ENCODE measurements at places on chromosomes 3 and 15.

GRCh38 chr3:58711871-58712270, 45.3 kb upstream of the FAM3D start:
- DNase-seq, result no peak

GRCh38 chr3:186097663-186098451, 11.0 kb downstream of the ETV5 start:
- DNase-seq, result no peak

DNA sequence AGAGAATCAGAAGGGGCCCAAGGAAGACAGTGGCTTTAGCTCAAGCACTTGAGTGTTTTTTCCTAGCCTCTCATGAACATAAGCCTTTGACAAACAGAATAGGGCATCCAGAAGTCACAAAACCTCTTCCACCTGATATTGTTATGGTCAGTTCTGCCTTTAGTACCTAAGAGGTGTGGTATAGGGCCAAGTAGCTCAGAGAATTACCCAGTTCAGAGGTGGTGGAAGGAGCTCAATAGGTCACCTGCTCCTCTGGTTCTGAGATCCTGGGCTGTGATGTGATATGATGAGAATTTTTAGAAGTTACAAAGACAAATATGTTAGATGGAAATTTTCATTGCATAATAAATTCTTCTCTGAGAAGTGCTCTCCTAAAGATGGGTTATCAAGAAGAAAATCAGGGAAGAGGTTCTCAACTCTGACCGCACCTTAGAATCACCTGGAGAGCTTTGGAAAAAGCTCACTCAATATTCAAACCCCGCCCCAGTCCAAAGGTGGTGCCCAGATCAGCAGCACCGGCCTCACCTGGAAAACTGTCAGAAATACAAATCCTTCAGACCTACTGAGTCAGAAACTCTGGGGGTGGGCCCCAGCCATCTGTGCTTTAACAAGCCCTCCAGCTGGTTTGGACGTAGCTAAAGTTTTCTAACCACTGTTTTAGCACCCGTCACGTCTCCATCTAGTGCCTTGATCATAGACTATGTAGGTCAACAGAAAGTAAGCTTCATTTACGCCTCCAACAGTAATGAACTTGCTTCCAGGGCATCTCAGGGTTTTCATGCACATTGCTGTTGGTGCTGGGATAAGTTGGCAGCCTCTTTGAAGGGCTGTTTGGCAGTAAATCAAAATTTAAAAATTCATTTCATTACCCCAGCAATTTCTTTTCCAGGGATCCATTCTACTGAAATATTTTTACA, 101.3 kb downstream of the MYH15 start:
- DNase-seq, result no peak

GRCh38 chr3:141442914-141443313, 43.9 kb upstream of the RASA2 start:
- no peak for DNase-seq

DNA sequence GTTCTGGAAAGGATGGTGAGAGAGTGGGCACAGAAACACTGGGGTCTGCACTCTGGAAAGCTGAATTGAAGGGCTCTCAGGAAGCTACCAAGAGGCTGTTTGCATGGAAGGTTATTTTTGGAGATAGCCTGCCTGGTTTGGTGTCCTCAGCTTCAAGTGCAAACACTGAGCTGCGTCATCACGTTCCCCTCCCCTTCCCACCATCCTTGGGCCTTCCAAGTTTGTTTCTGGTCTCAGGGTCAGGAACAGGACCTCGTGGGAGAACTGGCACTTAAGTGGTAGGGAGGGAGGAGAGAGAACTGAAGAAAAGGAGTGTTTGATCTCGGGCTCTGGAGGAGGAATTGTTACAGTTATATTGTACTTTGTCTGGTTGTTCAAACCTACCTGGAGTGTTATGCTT, 10.6 kb downstream of the ST6GAL1 start:
- no peak for DNase-seq

GRCh38 chr3:54533856-54534255, 394.0 kb downstream of the LRTM1 start:
- DNase-seq, result no peak

DNA sequence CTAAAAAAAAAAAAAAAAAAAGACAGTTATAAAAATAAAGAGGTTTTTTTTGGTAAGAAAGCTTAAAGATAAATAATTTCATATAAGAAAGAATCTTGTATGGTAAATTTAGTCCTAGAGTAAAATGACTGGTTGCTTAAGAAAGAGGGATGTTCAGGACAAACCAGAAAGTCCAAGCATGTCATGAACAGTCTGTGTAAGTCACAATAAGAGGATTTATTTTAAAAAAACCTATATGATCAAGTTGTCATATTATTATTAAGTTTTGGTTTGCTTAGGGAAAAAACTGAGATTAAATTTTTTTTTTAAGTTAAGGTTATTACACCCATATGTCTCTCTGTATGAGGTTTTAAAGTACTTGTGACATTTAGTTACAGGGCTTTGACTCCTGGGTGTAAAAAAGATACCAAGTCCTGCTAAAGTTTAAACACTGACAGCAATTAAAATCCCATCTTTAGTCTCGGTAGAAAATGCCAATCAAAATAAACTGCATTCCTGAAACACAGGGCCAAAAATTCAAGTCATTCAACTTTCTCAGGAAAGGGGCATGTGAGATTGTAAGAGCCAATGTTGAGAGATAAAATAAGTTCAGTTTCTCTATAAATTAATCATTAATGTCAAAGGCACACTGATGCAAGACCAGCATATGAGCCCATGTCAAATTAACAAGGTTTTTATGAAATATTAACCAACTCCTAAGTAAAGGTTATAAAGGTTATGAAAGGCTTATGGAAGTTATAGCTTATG, 8.5 kb upstream of the BDH1 start:
- DNase-seq, result no peak

DNA sequence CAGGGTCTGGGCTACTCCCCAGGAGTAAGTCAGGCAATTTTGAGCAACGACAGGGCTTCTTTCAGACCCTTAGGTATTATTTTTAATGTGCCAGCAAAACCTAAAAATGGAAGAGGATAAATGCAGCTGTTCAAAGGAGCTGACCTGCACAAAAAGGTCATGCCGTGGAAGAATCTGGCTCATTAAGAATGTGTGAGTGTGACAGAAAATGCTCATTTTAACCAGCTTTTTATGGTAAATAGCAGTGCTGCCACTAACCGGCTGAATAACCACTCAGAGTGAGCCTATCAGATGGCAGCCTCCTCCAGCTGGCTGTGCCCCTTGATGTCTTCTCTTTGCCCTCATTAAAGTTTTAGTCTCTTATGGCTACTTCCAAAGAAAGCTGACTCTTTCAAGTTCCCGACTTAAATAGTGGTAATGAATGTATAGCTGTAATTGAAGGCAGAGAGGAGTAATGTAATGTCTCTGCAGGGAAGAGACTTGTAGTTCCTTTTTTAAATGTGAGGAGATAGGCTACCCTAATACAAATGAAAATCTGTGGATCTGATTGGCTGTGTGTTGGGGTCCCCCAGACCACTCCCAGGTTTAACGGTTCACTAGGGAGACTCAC, 9.5 kb upstream of the FSTL1 start:
- DNase-seq, result no peak

- DNase-seq, result no peak
Measured at GRCh38 chr3:62496503-62496902, 123.2 kb upstream of the FEZF2 start.

- no peak for DNase-seq
Measured at GRCh38 chr3:28651159-28651558, 302.5 kb upstream of the AZI2 start.

GRCh38 chr15:43795197-43795596, 3.1 kb downstream of the SERF2 start:
- no peak for DNase-seq

DNA sequence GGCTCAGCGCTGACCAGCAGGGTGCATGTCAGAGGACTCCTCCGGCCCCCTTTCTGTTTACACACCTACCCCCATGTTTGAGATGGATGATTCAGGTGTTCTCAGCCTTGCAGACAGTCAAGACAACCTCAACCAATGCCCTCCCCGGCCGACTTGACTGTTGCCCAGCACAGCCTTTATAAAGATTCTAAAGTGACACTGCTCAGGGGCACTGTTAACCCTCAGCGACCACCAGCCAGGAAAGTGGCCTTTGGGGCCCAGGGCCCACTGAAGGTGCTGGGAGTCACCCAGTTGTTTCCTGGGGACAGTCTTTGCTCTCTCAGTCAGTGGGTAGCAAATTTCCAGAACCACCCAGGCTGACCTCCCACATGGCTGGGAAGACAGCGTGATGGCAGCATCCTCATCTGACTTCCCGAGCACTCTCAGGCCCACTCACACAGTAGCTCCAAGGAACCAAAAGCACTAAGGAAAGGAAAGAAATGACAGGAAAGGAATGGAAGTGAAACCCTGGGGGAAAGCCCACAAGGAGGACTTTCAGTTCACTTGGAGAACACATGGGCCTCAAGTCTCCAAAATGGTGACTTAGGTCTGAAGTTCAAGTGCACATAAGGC, 128.4 kb downstream of the ASB7 start:
- DNase-seq, result no peak

DNA sequence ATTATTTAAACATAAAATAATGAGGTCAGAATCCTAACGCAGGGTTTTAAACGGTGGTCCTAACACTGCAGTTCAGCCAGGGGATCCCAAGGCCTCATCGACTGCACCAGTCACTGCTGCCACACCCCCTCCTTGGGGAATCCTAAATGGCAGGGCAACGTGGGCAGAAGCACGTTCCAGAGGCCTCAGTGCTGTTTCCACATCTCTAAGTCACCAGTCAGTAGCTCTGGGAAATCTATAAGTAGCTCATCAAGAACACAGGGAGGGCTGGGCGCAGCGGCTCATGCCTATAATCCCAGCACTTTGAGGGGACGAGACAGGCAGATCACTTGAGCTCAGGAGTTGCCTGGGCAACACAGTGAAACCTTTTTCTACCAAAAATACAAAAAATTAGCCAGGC, 47.5 kb downstream of the PRTG start:
- DNase-seq, result no peak

DNA sequence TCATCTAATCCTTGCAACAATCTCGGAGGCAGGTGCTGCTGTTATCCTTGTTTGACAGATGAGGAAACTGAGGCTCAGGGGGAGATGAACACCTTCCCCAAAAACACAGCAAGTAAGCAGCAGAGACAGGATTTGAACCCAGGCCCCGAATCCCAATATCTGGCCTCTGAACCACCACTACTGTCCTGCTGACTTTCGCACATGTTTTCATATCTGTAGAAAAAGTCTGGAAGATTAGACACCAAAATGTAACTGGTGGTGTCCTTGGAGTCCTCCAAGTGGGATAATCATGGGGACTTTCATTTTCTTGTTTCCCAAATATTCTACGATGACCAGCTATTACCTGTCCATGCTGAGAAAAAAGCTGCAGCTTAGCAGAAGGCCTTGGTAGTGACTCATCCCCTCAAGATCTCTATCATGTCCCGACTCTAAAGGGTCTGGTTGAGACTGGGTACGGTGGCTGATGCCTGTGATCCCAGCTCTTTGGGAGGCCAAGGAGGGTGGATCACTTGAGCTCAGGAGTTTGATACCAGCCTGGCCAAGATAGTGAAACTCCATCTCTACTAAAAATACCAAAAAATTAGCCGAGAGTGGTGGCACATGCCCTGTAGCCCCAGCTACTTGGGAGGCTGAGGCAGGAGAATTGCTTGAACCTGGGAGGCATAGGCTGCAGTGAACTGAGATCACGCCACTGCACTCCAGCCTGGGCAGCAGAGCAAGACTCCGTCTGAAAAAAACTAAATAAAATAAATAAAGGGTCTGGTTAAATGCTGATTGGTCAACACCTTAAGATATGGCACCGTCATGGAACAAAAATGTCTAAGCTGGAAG, 8.6 kb downstream of the IRAK2 start:
- DNase-seq, result no peak

- no peak for DNase-seq
Measured at GRCh38 chr15:48940508-48940907, 23.2 kb downstream of the SHC4 start.

DNA sequence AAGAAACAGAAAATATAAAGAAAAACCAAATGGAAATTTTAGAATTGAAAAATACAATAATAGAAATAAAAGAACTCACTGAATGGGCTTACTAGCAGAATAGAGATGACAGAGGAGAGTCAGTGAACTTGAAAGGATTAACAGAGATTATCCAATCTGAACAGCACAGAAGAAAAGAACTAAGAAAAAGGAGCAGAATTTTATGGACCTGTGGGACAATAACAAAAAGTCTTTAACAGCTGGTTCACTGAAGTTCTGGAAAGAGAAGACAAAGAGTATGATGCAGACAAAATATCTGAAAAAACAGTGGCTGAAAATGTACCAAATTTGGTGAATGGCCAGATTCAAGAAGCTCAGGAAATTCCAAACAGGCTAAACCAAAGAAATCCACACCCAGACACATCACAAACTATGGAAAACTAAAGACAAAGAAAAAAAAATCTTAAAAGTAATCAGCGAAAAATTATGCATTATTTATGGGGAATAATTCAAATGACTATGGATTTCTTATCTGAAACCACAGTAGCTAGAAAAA, 9.7 kb upstream of the GNB5 start:
- no peak for DNase-seq

GRCh38 chr15:29086891-29087290, 182.7 kb downstream of the NSMCE3 start:
- DNase-seq, result no peak

- DNase-seq, result no peak
Measured at GRCh38 chr3:126083511-126083912, 412 bp downstream of the SLC41A3 start.

All from stimulated activated CD8-positive, alpha-beta memory T cell treated with anti-CD3 and anti-CD28 coated beads, Interleukin-15, amount 100 ng/mL, for 4 hours (primary cell).